ENCODE measurements at places on chromosomes 16 and 17. TPM values are rescaled to one million over a fixed set of nuclear protein-coding genes. Genes with fewer than 3 reads are reported as not detected.

The IL17C gene
- not detected for total RNA-seq

The NPIPB9 gene
- total RNA-seq = 1.6 TPM

DNA sequence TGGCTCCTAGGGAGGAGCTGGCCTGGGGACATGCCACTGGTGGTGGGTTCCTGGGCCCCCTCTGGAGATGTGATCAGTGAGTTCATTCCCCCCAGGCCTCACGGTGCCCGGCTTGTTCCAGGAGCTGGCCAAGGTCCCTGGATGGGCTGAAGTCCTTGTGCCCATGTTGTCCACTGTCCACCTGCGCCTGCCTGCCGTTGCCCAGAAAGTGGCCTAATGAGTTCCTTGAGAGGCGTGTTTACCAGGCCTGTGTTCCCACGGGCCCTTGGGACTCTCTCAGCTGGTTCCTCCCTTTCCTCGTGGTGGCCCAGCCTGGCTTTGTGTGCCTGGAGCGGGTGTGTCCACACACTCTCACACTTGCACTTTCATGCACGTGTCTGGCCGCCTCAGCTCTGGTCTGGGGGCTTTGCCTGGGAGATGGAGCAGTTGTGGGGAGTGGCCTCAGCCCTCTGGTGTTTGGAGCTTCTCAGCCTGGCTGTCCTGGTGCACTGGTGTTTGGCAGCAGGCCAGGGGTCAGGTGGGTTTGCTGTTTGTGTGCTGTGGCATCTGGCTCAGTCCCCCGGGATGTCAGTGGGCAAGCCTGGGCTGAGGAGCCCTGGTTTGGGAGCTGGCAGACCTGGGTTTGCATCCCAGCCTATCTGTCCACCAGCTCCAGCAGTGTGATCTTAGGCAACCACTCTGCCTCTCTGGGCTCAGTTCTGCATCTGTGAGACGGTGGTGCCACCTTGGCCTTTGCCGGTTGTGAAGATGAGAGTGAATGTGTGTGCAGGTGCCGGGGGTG, 18.0 kb downstream of the ADCY7 start:
- H3K27me3 ChIP-seq = no peaks in the 10 kb centered on the region
- peak overlapping the region; percentile 90 for H3K27ac ChIP-seq

GRCh38 chr17:28849281-28849680, 5.5 kb upstream of the ERAL1 start:
- H3K36me3 ChIP-seq = no peaks in the 10 kb centered on the region
- DNase-seq = no peak
- H3K27ac ChIP-seq = no peak overlapping the region
- no peaks in the 10 kb centered on the region for H3K27me3 ChIP-seq
- no peak overlapping the region for H3K4me3 ChIP-seq

- DNase-seq = no peak
- H3K27ac ChIP-seq = no peak overlapping the region
- no peak overlapping the region for H3K4me3 ChIP-seq
- no peaks in the 10 kb centered on the region for H3K27me3 ChIP-seq
- H3K36me3 ChIP-seq = no peaks in the 10 kb centered on the region
Observed at GRCh38 chr17:15382914-15383313, 41.5 kb upstream of the TEKT3 start.

DNA sequence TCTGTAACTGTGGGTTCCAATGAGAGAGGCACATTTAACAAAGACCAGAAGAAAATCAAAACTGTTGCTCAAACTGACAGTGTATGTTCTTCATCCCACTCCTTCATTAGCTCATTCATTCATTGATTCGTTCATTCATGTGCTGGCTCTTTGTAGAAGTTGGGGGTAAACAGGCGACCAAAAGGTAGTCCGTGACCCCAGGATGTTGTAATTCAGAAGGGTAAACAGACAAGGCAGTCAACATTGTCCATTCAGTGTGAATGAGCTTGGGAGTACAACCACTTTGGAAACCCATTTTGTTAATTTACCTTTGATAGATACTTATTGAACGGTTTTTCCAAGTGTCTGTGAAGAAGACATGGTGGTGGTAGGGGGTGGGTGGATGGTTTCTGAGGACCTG, 26.1 kb downstream of the CDH13 start:
- H3K4me1 ChIP-seq = peaks cover 29% of the 10 kb centered on the region
- H3K27me3 ChIP-seq = no peaks in the 10 kb centered on the region
- H3K4me3 ChIP-seq = no peak overlapping the region
- DNase-seq = no peak

DNA sequence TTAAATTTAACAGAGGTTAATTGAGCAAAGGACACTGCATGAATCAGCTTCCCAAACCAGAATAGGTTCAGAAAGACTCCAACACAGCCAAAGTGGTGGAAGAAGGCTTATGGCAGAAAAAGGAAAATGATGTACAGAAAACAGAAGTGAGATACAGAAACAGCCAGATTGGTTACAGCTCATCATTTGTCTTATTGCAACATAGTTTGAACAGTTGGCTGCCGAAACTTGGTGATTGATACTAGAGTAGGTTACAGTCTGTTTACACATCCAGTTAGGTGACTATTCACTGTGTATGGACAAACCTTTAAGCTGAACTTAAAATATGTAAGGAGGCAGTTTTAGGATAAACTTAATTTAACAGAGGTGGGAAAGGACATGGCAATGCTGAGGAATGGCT, 18.3 kb downstream of the TMEM100 start:
- peaks cover 28% of the 10 kb centered on the region for H3K4me1 ChIP-seq
- H3K27me3 ChIP-seq = peaks cover 2% of the 10 kb centered on the region
- H3K27ac ChIP-seq = no peak overlapping the region
- H3K4me3 ChIP-seq = no peak overlapping the region
- H3K36me3 ChIP-seq = no peaks in the 10 kb centered on the region

- no peak overlapping the region for H3K4me3 ChIP-seq
- no peak for DNase-seq
- no peaks in the 10 kb centered on the region for H3K36me3 ChIP-seq
- no peaks in the 10 kb centered on the region for H3K27me3 ChIP-seq
Observed at GRCh38 chr17:17363638-17364337, 60.6 kb downstream of the NT5M start.

DNA sequence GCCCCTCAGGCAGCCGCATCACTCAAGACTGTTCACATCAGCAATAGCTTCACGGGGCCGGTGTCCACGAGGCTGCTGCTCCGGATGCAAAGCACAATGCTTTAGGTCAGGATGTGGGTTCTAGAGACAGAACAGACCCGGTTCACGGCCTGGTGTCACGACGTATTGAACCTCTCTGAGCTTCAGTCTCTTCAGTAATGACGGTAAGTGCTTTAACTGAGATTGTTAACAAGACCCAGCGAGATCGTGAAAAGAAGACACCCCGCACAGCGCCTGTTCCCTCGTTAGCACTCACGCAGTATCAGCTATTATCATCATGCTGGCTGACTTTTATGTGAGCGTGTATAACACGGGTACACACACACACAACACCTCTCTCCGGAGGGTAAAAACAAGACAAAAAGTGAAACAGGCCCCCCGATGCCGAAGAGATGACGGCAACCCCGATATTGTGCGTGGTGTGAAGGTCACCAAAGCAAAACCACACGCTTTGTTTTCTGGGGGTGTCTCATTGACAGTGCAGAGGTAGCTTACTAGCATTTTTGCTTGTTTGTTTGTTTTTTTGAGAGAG, 21.4 kb upstream of the ABR start:
- peaks cover 19% of the 10 kb centered on the region for H3K36me3 ChIP-seq
- H3K27ac ChIP-seq = peak overlapping the region; percentile 90
- no peaks in the 10 kb centered on the region for H3K27me3 ChIP-seq
- peaks cover 52% of the 10 kb centered on the region for H3K4me1 ChIP-seq
- no peak for DNase-seq

GRCh38 chr17:38969281-38969680, 2.1 kb upstream of the FBXO47 start:
- no peak overlapping the region for H3K27ac ChIP-seq
- no peaks in the 10 kb centered on the region for H3K4me1 ChIP-seq
- no peaks in the 10 kb centered on the region for H3K27me3 ChIP-seq

- no peak overlapping the region for H3K4me3 ChIP-seq
- no peak for DNase-seq
- no peaks in the 10 kb centered on the region for H3K27me3 ChIP-seq
Observed at GRCh38 chr17:45006927-45007461, 38.9 kb upstream of the C1QL1 start.

The HSF5 gene
- 0.82 TPM for total RNA-seq

The KRTAP4-5 gene
- not detected for total RNA-seq

DNA sequence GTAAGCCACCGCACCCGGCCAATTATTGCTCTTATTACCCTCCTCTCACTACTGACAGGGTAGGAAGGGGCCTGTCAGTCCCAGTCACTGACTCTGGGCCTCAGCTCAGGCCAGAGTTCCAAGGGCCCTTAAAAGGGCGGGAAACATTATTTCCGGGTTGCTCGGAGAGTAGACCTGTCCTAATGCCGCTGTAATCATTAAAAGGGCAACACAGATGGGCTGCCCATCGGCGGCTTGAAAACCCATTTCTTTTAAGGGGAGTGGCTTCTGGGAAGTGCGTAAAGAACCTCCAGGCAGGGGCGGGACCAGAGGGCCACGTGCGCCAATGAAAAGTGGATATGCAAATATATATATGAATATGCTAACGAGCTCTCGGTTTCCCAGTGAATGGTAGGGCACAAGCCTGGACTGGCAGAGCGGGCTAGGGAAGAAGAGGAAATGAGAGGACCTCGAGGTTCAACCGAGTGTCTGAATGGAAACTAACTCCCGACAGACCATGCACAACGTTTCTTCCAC, 26.6 kb downstream of the PIPOX start:
- DNase-seq = no peak
- H3K4me3 ChIP-seq = no peak overlapping the region
- H3K27me3 ChIP-seq = no peaks in the 10 kb centered on the region
- H3K4me1 ChIP-seq = no peaks in the 10 kb centered on the region
- no peaks in the 10 kb centered on the region for H3K36me3 ChIP-seq

The CSF3 gene
- total RNA-seq = not detected

The CACNA1G gene
- not detected for total RNA-seq

The TBX2 gene
- not detected for total RNA-seq

The TBC1D3E gene
- not detected for total RNA-seq

- no peak overlapping the region for H3K27ac ChIP-seq
- peaks cover 11% of the 10 kb centered on the region for H3K36me3 ChIP-seq
- H3K4me3 ChIP-seq = peak overlapping the region; percentile 98
Observed at GRCh38 chr16:81005610-81006161, 999 bp downstream of the CMC2 start.

- no peak overlapping the region for H3K4me3 ChIP-seq
- no peak for DNase-seq
- H3K4me1 ChIP-seq = no peaks in the 10 kb centered on the region
- no peaks in the 10 kb centered on the region for H3K36me3 ChIP-seq
Observed at GRCh38 chr17:74192950-74193781, 10.3 kb upstream of the RPL38 start.

The HS3ST3B1 gene
- not detected for total RNA-seq

DNA sequence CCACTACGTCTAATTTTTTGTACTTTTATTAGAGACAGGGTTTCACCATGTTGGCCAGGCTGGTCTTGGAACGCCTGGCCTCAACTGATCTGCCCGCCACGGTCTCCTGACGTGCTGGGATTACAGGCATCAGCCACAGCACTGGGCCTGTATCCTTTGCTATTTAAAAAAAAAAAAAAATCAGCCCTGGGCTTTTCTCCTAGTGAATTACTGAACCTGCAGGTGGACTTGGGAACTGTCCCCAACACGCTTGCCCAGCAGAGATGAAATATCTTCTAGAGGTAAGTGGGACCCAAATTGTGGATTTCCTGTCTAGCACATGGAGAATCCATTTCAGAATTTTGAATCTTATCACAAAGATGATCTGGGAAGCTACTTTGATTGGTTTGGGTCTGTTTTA, 14.8 kb downstream of the CNOT1 start:
- DNase-seq = no peak
- H3K36me3 ChIP-seq = peaks cover 24% of the 10 kb centered on the region
- no peak overlapping the region for H3K4me3 ChIP-seq

- H3K27ac ChIP-seq = no peak overlapping the region
- H3K4me1 ChIP-seq = no peaks in the 10 kb centered on the region
Observed at GRCh38 chr16:14199624-14200023, 128.5 kb downstream of the MRTFB start.

The NT5M gene
- 23.6 TPM for total RNA-seq

DNA sequence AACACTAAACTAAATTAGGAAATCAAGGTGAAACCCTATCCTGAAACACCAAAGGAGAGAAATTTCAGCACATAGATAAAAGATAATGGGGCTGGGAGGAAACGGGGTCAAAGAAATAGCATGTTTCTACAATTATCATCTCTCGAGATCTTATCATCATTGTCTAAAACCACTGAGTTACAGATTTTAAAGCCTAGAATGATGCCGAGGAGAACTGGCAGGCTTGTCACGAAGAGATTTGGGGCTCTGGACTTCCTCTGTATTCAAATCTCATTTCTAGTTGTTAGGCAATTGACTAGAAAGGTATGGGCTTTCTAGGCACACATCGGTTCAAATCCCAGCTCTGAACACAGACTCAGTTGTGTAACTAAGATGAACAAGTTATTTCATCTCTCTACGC, 9.3 kb downstream of the PDZD9 start:
- no peak overlapping the region for H3K4me3 ChIP-seq
- H3K36me3 ChIP-seq = no peaks in the 10 kb centered on the region
- H3K4me1 ChIP-seq = no peaks in the 10 kb centered on the region
- no peak for DNase-seq
- no peaks in the 10 kb centered on the region for H3K27me3 ChIP-seq
- H3K27ac ChIP-seq = no peak overlapping the region

The RTN4RL1 gene
- total RNA-seq = 0.30 TPM

DNA sequence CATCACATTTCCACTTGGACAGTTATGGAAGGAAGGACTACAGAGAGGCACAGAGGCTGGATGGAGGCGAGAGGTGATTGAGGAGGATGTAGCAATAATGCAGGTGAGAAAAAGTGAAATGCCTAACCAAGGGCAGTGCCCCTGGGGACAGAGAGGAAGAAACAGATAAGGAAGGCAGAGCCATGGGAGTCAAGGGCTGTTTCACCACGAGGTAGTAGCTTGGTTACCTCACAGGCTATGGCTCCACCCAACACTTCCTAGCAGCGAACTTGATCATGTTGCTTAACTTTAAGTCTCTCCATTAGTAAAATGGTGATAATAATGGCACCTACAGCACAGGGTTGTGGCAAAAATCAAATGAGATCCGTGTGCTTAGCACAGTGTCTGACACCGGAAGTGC, 83.9 kb downstream of the YPEL2 start:
- no peak overlapping the region for H3K4me3 ChIP-seq
- DNase-seq = no peak
- H3K4me1 ChIP-seq = peaks cover 3% of the 10 kb centered on the region
- H3K27ac ChIP-seq = no peak overlapping the region
- no peaks in the 10 kb centered on the region for H3K36me3 ChIP-seq
- no peaks in the 10 kb centered on the region for H3K27me3 ChIP-seq

The SULT1A3 gene
- 7.1 TPM for total RNA-seq

- H3K36me3 ChIP-seq = no peaks in the 10 kb centered on the region
- no peaks in the 10 kb centered on the region for H3K27me3 ChIP-seq
- no peak overlapping the region for H3K27ac ChIP-seq
- H3K4me3 ChIP-seq = no peak overlapping the region
Observed at GRCh38 chr17:57868007-57868909, 18.4 kb upstream of the MRPS23 start.

The NPIPB5 gene
- total RNA-seq = 109 TPM

GRCh38 chr17:44152875-44153274, 11.1 kb downstream of the HROB start:
- DNase-seq = no peak
- no peak overlapping the region for H3K4me3 ChIP-seq
- H3K36me3 ChIP-seq = peaks cover 15% of the 10 kb centered on the region
- no peak overlapping the region for H3K27ac ChIP-seq
- no peaks in the 10 kb centered on the region for H3K4me1 ChIP-seq

GRCh38 chr17:45172541-45173286, 11.0 kb downstream of the HEXIM2 start:
- H3K4me1 ChIP-seq = peaks cover 14% of the 10 kb centered on the region
- H3K36me3 ChIP-seq = no peaks in the 10 kb centered on the region
- H3K27me3 ChIP-seq = no peaks in the 10 kb centered on the region
- H3K27ac ChIP-seq = peak overlapping the region; percentile 32

Data from Karpas-422 (cell line).